ENCODE measurements at places on chromosomes 3 and 15. TPM values are rescaled to one million over a fixed set of nuclear protein-coding genes. Genes with fewer than 3 reads are reported as not detected.

DNA sequence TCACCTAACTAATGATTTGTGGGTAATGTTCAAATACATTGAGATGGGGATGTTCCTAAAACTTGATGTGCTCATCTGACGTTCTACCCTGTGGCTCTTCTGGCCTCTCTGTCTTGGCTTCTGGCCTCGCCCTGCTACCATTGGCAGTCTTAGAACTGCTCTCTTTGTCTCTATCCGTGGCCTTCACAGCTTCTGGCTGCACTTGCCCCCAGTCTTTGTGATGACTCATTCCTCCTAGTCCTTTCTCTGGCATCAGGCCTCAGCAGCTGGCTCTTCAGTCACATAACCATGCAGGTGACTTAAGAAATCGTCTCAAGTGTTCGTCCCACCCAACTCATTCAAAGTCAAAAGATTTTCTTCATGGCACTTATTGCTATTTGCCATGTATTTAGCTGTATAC, 188.1 kb downstream of the BBX start:
- DNase-seq = peak; percentile 51

GRCh38 chr3:105722943-105723556, 145.8 kb downstream of the CBLB start:
- no peak for DNase-seq

DNA sequence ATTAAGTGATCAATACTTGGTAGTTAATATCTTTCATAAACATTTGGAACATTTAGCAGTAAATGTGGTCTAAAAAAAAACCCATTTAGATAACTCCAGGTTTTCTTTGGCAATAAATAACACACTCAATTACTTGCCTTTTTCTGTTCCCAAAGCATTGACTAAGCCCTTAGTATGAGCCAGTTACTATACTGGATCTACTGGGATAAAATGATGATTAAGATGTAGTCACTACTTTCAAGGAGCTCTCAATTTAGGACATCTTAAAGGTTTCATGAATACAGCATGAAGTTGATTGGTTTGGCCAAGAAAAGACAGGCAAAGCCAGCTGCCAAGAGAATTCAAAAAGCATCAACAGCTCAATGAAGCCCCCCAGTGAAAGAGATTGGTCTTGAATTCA, 250.9 kb downstream of the EPHA3 start:
- DNase-seq = no peak

DNA sequence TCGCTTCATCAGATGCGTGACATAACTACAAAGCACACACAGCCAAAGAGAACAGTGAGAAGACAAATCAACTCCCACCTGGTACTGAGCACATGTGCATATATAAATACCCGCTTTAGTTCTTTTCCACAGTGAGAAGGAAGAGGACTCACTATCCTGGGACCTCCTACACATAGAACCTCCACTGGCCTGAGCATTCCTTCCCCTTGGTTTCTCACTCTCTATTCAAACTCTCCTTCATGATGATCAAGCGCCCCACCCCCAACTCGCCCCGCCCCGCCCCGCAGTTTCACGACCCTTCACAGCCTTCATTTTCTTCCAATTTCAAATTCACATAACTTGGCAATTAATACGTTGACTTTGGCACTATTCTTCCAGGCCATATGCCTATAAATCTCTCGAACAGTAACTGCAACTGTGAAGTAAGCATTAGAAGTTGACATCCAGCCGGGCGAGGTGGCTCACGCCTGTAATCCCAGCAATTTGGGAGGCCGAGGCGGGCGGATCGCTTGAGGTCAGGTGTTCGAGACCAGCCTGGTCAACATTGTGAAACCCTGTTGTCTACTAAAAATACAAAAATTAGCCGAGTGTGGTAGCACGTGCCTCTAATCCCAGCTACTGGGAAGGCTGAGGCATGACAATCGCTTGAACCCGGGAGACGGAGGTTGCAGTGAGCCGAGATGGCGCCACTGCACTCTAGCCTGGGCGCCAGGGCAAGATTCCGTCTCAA, 1.1 kb downstream of the RPS17 start:
- no peak for DNase-seq

The CIDEC gene
- 8.4 TPM for total RNA-seq

- no peak for DNase-seq
Measured at GRCh38 chr15:39746176-39746575, 36.5 kb downstream of the FSIP1 start.

DNA sequence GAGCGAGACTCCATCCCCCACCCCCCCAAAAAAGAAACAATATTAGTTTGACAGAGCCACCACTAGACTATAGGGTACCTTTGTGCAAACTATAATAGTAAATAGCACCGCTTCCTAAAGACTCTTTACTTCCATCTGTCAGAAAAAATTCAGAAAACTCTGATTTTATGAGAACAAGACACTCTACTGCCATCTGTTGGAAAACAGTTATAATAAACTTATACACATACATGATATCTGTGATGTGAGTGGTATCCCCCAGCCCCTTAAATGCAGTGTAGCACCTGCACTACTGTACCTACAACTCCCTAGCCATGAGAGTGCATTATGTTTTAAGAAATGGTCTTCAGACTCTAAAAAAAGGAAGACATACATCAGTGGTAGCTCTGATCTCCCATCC, 47.1 kb upstream of the CTDSPL start:
- DNase-seq = no peak

GRCh38 chr3:134353831-134354611, 20.2 kb downstream of the AMOTL2 start:
- no peak for DNase-seq

DNA sequence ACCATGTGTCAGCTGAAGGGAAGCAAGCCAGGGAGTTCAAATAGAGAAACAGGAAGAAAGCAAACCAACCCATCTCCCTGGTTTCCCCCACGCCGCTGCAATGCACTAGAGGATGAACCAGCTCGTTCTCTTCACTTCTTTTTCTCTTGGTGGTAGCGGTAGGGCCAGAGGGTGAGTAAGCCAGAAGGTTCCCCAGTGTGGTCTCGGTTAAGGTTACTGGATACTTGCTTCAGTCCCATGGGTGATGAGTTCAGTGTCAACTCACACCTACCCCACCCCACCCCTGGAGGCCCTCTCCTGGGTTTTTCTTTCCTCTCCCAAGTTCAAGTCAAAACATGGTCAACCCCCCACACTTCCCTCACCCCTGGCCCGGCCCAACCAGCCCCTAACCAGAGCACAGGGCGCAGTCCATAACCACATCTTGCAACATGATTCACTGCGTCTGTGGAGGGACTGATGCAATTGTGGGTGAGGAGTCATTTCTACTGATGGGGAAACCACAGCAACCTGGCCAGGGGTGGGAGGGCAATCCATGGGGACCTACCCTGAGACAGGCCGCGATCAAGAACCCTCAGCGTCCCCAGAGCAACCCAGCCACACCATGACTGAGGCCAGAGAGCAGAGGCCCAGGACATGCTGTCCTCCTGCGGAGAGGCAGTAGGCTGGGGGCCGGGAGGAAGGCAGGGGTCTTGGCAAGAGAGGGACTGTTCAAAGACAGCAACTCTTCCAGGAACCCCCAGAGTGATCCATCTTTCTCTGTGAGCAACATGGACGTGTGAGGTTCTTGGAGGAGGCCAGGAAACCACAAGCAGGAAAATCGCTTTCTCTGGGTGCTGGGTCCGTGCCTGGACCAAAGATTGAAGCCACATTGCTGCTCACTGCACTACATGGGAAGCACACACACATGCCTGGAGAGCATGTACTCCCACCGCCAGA, 276.6 kb downstream of the UACA start:
- no peak for DNase-seq

The VILL gene
- total RNA-seq = 8.4 TPM

The NR1I2 gene
- total RNA-seq = not detected
